Activated T-helper 1 cell treated with anti-CD3 and anti-CD28 coated beads, Interleukin-2, amount 50 U/mL, for 16 hours (primary cell): ENCODE measurements at places on chromosomes 16 and 17.

DNA sequence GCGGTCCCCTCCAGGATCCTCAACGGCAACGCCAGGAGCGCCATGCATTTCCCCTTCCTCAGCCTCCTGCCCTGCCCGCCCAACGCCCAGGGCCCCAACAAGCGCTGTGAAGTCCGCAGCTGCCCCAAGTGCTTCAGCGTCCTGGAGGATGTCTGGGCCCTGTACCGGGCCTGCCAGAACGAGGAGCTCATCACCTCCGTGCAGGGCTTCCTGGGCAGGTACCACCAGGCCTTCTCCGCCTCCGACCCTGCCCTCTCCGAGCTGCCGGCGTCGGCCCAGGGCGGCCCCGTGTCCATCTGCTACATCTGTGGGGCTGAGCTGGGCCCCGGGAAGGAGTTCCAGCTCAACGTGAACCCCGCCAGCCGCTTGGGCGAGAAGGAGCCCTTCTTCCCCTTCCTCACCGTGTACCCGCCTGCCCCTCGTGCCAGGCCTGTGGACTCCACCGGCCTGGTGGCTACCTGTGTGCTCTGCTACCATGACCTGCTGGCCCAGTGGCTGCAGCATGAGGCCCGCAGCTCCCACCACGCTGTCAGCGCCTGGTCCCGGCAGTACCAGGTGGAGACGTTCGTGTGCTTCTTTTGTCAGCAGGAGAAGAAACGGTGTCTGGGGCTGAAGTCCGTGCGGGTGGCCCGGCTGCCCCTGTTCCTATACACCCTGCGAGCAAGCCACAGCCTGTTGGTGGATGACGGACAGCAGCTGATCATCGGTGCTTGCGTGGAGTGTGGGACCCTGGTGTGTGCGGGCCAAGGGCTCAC is 58.9 kb upstream of the CIBAR2 start:
- DNase-seq = no peak

DNA sequence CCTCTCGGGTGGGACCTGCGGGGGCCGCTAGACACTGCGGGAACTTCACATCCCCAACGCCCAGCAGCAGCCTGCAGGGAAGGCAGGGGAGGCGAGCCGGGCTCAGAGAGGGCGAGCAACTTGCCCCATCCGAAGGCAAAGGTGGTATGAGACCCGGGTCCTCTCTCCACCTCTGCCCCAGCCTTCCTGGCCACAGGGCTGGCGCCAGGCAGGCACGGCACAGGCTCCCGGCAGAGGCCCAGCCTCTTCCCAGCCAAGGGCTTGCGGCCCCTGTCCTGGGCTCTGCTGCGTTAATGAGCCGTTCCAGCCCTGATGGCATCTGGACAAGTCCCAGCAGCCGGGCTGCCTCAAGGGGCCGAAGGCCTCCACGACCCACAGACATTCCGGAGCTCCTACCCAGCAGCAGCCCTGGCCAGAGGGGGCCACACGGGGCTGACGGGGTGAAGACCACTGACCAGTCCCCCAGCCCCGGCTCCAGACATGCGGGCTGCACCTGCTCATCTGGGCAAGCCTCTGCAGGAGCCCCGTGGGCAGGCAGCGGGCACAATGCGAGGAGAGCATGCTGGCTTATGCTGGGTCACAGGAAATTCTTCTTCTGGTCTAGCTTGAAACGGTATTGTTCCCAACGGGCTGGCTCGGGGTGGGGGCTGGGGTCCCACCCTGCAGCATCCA is 1.2 kb upstream of the HS3ST6 start:
- no peak for DNase-seq

- DNase-seq = no peak
Measured at GRCh38 chr16:83968306-83968851, 335 bp downstream of the NECAB2 start.

- no peak for DNase-seq
Measured at GRCh38 chr16:17299790-17300189, 171.0 kb downstream of the XYLT1 start.

GRCh38 chr17:80030730-80031410 is 4.8 kb downstream of the TBC1D16 start:
- DNase-seq = no peak

DNA sequence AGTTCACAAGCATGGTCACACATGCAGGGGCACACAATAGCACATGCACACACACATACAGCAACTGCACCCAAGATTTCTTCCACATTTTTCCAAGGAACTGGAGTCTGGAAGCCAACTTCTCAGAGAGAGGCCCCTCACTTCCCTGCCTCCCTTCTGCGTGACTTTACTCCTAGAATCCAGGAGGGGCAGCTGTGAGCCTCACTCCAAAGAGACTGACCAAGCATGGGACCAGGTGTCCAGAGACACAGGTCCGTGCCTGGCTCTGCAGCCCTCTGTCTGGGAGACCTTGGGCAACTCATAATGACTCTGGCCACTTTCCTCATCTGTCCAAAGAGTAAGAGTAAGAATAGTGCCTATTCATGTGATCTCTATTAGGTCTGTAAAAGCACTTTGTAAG is 104.7 kb upstream of the TMEM132E start:
- DNase-seq = no peak

DNA sequence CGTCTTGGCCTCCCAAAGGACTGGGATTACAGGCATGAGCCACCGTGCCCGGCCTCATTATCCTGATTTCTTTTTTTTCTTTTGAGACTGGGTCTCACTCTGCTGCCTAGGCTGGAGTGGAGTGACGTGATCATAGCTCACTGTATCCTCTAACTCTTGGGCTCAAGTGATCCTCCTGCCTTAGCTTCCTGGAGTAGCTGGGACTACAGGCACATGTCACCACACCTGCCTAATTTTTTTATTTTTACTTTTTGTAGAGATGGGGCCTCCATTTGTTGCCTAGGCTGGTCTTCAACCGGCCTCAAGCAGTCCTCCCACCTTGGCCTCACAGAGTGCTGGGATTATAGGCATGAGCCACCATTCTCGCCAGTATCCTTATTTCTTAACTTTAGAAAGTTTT is 3.5 kb downstream of the TENT4B start:
- no peak for DNase-seq

- no peak for DNase-seq
Measured at GRCh38 chr16:2237493-2238149, 1.4 kb downstream of the DNASE1L2 start.

DNA sequence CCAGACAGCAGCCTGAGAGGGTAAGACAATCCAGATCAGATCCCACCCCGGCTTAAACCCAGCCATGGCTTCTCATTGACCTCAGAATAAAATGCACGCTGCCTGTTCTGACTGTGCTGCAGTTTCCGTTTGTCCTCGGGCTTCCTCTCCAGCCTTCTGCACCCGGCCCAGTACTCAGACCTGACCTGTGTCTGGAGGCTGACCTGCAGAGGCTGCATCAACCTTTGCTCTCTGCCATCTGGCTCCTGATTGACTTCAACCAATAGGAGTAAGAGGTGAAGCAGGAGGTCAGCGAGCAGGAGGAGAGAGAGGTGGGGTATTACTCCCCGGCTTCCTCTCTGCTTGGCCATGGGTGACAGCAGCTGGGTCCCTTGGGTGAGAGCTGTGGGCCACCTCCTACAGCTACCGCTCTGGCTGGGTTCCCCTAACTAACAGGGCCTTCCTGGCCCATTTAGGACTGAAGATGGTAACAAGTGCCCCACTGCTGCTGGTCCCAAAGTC is 46.7 kb downstream of the C16orf82 start:
- DNase-seq = no peak

DNA sequence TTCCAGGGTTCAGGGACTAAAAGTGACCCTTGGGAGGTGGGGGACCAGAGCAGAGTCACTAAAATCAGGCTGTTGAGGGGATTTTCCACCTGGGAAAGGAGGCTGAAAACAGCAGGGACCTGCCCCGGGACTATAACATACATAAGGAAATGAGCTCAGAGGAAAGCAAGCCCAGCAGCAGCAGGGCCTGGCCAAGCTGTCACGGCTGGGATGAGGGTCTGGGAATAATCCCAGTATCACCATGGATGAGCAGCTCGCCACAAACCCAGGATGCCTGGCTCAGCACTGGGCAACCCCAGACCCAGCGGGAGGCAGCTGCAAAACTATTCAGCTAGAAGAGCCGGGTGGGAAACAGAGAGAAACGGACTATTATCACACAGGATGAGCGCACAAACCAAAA is 72.4 kb downstream of the RPH3AL start:
- DNase-seq = no peak

- DNase-seq = no peak
Measured at GRCh38 chr16:6428861-6429260, 903.8 kb upstream of the RBFOX1 start.

DNA sequence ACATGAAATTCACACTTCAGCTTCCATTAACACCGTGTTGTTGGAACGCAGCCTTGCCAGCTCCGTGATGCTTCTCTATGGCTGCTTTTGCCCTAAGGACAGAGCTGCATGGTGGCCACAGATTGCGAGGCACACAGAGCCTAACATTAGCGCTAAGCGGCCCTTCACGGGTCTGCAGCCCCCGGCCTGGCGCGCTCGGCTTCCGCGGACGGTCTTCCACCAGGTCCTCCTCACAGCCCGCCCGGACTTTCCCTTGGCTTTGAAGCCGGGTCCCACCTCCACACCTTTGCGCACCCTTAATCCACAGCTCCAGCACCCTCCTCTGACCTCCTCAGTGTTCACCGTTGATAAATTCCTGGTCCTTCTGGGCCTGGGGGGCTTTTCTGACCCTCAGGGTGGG is 19.6 kb downstream of the SCGB1C2 start:
- no peak for DNase-seq

GRCh38 chr16:66844342-66845079 is at the start of gene CA7:
Gene CA7, plus strand, starts transcription at chr16:66844414. Its CDS starts 74 bp downstream, at chr16:66844488.
- DNase-seq = no peak

DNA sequence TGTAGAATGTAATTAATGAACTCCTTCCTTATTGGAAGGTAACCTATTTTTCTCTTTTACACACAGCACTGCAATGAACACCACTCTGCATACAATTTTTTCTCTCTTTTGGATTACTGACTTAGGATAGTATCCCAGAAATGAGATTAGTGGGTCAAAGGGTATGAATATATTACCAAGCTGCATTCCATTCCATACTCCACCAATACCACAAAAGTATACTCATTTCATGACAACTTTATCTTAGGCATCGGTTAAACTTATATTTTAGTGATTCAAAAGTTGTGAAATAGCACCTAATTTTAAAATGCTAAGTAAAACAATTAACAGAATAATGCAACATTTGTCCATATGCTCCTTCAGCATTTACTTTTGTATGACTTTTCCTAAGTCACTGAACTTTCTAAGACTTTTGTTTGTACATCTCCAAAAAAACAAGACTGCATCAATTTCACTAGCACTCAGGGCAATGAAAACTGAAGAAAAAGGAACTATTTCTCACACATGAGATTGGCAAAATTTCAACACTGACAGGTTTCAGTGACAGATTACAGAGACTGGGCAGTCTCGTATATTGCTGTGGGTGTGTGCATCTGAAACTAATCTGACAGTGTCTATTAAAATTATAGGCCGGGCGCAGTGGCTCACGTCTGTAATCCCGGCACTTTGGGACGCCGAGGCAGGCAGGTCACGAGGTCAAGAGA is 32.1 kb downstream of the HELZ start:
- no peak for DNase-seq

- no peak for DNase-seq
Measured at GRCh38 chr17:48478224-48479013, 48.4 kb upstream of the SKAP1 start.

DNA sequence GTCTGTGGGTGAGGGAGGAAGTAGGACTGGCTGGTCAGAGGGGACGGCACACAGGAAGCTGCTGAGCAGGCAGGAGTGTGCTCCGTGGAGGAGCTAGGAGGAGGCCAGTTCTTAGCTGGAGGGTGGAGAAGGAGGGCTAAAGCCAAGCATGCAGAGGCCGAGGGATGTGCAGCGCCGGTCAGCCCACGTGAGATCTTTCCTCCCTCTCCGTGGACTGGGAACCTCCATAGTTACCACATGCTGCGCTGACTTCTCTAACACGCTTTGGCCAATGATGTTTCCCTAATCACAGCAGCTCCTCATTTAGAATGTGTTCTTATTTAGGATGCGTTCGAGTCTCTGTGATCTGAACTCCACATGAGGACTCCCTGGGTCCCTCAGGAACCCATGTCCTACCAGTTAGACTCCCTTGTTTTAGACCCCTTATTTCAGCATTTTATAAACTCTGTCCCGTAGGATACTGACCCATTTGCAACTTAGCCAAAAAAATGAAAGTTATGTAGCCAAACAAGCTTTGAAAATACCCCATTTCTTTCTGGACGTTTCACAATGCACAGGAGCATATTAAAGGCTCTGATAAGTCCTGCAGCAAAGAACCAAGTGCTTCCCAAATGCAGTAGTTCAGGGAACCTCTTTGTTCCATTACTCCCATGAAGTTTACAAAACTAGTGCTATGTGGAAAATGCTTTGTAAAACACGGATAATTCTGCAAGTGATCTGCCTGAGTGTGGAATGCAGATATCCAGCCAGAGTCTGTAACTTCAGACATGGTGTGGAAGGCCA is 51.4 kb downstream of the IRF8 start:
- DNase-seq = no peak

DNA sequence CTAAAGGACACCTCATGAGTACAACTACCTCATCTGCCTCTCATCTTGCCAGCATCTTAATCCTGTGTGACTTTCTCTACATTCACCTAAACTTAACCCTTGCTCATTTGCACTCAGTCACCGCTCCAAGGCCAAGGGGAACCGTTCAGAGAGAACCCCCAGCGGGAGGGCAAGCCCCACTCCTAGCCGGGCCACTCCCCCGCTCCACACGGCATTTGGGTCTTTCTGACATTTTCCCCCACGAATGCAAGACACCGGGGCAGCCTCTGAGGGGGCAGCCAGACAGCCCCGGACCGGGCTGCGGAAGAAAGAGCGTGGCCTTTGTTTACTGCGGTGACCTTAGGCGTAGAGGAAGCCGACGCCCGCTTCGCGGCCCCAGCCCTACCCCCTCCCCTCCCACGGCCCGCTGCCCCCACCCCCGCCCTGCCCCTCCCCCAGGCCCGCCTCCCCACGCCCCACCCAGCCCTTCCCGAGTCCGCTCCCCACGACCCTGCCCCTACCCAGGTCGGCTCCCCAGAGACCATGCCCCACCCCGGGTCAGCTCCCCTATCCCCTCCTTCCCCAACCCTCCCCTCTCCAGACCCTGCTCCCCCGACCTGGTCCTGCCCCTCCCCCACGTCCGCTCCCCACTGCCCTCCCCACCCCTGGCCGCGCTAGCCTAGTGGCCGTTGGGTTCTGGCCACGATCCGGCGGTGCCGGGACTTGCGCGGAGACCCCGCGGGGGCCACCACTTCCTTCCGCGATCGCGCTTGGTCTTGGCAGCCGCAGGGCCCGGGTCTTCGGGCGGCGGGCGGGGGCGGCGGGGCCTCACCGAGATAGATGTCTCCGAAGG is 789 bp downstream of the CSNK1D start:
- DNase-seq = no peak
